ENCODE measurements at places on chromosomes 5 and 9.

DNA sequence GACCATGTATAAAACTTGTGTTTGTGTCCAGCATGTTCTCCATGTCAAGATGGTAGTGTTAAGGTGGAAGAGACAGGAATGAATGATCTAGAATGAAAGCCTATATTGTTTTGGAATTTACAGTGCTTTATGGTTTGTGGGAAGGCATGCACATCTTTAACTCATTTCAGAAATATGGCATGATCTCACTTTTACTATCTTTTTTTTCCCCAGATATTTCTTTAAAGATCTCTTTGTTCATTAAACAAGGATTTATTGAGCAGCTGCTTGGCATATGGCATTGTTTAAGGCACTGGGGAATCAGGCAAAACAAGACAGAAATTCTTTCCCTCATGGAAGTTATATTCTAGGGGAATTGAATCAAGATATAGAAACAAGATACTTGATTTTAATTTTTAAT is 51.7 kb downstream of the SLC12A2 start:
- no peak for DNase-seq

DNA sequence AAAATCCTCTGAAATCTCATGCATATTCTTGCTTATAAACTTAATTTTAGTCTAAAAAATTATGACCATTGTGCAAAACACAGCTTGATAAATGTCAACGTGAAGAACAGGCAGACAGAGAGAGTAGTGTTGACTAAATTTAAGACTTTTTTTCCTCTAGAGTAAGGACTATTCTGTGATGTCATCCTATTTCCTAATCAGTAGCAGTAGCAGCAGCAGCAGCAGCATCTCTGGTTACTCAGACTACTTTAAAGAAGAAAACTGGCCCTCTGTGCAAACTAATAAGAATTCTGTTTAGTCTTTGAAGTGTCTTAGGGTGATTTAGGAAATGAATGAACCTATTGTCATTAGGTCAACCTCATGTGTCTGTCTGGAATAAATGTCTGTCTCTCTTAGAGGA is 403.0 kb downstream of the HINT1 start:
- DNase-seq = no peak

- DNase-seq = no peak
Observed at GRCh38 chr5:1502046-1502736, 21.6 kb downstream of the LPCAT1 start.

DNA sequence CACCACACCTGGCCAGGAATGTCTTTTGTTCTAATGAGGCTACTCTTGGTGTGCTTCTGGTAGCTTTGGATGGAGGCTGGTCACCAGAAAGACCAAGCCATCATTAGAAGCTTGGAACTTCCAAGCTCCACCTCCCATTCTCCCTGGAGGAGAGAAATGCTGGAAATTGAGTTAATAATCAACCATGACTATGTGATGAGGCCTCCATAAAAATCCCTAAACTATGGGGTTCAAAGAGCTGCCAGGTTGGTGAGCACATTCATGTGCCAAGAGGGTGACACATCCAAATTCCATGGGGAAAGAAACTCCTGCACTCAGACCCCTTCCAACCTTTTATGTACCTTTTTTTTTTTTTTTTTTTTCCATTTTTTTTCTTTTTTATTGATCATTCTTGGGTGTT is 105.5 kb upstream of the SPATA31C2 start:
- no peak for DNase-seq

GRCh38 chr9:21684831-21685362 is 117.5 kb upstream of the MTAP start:
- no peak for DNase-seq

DNA sequence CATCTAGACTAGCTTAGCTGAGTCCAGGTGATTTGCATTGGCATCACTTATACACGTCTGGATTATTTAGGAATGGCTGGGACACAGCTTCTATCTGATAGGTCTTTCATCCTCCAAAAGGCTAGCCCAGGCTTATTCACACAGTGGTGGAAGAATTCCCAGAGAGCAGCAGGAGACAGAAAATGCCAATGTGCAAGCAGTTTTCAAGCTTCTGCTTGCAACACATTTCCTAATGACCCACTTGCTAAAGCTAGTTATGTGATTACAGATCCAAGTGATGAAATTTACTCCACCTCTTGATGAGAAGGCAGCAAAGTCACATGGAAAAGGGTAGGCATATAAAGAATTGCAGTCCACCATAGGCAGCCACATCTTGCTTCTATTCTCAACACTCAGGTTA is 44.2 kb upstream of the MAST4 start:
- DNase-seq = no peak

GRCh38 chr9:95938724-95939123 is 63.2 kb downstream of the ERCC6L2 start:
- DNase-seq = no peak

DNA sequence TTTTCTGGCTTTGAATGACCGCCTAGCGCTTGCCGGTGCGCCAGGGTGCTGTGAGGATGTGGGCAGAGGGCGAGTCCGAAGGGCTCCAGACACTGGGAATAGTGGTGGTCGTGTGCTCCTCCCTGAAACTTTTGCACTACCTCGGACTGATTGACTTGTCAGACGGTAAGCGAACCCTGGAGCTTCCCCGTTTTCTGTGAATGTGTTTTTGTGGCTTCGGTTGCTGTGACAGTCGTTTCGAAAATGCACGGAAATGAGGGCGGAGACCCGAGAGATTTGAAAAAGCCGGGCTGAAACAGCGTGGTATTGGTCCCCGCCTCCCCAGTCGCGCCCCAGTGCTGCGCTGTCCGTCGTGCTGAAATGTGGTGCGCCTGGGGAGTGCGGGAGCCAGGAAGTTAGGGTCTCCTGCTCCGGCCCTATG is 102.5 kb upstream of the GABRP start:
- no peak for DNase-seq

DNA sequence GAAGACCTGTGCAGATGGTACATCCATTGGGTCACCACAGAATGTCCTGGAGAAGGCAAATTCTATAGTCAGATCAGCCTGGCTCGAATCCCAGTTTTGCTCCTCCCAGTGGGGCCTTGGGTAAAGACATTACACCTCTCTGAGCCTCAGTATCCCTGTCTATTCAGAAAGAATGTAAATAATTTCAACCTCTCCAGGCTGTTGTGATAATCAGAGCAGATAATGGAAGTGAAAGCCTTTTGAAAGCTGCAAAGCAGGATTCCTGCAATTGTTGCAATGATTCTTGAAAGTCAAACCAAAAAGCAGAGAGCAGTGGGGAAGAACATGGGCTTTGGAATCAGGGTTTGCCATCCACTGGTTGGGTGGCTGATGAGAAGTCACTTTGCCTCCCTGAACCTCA is 63.2 kb downstream of the LHX2 start:
- DNase-seq = no peak

DNA sequence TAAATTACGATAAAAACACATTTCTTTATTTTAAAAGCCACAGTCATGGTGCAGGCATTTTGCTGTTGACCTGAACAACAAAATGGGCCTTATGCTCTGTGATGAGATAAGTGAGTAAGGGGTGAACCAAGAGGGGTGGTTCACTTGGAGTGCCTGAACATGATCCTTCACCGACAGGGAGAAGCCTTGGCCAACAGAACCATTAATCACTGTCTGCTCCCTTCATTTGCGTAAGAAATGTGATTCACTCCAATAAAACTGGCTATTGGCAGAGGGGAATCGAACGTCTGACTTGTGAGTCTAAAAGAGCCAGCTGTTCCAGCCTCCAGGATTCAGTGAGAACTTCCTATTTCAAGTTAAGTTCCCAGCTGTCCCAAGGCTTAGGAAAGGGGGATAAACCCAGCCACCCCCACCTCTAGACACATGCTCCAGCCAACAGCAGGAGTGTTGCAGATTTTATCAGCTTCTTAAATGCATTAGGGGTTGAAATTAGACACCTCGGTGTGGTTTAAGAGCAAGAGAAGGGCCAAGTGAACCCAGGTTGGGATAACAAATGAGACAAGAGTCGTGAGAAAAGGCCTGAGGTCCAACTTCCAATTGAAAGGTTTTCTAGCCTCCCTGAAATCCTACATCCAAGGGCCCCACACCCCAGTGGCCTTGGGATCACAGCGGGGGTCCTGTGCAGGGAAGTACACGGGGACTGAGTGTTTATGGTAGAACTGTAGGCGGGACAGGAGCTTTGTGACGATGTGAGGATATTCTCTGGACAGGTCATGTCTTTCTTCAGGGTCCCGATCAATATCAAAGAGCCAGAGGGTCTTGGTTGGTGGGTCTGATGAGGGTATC is 131.4 kb upstream of the LHFPL2 start:
- DNase-seq = peak; percentile 10

- no peak for DNase-seq
Observed at GRCh38 chr5:157729858-157730257, 1.4 kb upstream of the THG1L start.

- DNase-seq = no peak
Observed at GRCh38 chr5:174396541-174396940, 327.8 kb upstream of the MSX2 start.

DNA sequence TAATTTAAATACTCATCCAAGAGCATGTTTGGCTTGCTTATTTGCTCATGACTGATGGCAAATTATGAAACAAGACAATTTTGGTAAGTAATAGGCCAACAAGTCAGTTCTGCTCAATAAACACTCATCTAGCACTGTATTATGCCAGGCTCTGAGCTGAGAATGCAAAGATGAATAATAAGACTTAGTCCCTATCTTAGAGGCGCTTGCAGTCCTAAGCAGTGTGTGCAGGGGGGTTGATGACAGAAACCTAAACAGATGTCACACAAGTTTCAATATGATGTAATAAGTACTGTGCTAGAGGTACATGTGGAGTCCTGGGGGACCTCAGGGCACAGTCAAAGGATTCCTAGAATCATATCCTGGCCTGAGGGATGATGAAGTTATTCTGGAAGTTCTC is 287.6 kb upstream of the ADRA1B start:
- no peak for DNase-seq

GRCh38 chr9:73775757-73776156 is 624.1 kb downstream of the ANXA1 start:
- no peak for DNase-seq

DNA sequence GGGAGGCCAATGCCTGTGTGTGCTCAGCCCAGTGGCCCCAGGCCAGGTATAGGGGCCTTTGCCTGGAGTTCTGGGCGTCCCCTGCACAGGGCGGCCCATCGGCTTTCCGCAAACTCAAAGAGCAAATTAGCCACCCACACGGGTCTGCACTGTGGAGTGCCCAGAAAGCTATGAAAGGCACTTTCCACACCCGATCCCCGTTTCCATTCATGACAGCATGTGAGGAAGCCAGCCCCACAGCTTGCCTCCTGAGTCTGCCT is 5.2 kb downstream of the DBH start:
- DNase-seq = no peak

GRCh38 chr5:32964261-32964660 is 253.1 kb downstream of the NPR3 start:
- no peak for DNase-seq

- no peak for DNase-seq
Observed at GRCh38 chr5:1471997-1472963, 27.0 kb upstream of the SLC6A3 start.

GRCh38 chr5:87127426-87127825 is 140.3 kb upstream of the RASA1 start:
- no peak for DNase-seq

GRCh38 chr5:18526792-18527405 is 892.6 kb downstream of the TAF11L14 start:
- no peak for DNase-seq

DNA sequence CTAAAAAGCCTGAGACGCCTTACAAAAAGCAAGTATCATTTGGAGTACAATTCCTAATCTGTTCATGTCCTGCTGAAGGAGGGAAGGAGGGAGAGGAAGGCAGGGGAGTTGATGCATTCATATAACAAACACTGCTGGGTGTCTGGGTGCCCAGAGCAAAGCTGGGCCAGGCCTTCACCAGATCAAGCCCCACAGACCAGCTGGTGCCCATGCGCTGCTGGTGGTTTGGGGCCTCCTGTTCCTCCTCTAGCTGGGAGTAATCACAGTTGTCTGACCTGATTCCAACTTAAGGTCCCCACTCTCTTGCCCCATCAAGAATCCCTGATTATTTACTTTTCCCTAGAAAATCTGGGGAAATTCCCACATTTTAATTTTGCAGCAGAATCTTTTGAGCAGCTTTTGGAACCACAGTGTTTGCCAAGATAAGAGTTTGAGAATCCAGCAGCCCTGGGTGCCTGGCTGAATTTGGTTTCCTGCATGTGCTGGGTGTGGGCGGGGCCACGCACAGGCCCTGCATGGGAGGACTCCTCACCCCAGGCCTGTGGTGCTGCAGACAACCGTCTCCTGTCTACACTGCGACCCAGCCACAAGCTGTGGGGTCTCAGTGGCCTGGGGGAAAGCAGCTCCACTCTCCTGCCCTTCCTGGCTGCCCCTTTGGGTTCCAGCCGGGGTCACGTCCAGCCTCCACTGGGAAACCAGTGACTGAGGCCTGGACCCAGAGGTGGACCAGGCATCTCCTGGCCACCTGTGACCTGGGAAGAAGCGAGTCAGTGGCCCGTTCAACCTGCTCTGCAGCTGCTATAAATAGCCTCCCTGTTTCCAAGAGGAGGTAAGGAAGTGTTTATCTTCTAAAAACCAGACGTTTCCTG is 47.5 kb downstream of the NEURL1B start:
- no peak for DNase-seq

- DNase-seq = no peak
Observed at GRCh38 chr5:154722936-154723335, 32.2 kb upstream of the LARP1 start.

- no peak for DNase-seq
Observed at GRCh38 chr5:155023320-155023719, 9.8 kb downstream of the KIF4B start.

DNA sequence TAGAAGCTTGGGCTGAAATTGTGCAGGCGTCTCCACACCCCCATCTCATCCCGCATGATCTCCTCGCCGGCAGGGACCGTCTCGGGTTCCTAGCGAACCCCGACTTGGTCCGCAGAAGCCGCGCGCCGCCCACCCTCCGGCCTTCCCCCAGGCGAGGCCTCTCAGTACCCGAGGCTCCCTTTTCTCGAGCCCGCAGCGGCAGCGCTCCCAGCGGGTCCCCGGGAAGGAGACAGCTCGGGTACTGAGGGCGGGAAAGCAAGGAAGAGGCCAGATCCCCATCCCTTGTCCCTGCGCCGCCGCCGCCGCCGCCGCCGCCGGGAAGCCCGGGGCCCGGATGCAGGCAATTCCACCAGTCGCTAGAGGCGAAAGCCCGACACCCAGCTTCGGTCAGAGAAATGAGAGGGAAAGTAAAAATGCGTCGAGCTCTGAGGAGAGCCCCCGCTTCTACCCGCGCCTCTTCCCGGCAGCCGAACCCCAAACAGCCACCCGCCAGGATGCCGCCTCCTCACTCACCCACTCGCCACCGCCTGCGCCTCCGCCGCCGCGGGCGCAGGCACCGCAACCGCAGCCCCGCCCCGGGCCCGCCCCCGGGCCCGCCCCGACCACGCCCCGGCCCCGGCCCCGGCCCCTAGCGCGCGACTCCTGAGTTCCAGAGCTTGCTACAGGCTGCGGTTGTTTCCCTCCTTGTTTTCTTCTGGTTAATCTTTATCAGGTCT is at the start of gene C9orf72:
C9orf72 (minus strand) TSS at position 564 of the 716 bp plus-strand sequence. CDS start 6,361 bp downstream, outside the sequence.
- peak; percentile 37 for DNase-seq

GRCh38 chr9:117091529-117091928 is 323.3 kb downstream of the ASTN2 start:
- DNase-seq = no peak

- no peak for DNase-seq
Observed at GRCh38 chr5:180775624-180776023, 27.0 kb downstream of the MGAT1 start.

GRCh38 chr9:21852754-21853153 is 50.3 kb downstream of the MTAP start:
- DNase-seq = no peak

- no peak for DNase-seq
Observed at GRCh38 chr9:116800074-116800473, 113.0 kb downstream of the TRIM32 start.

GRCh38 chr9:120910643-120911042 is 16.0 kb downstream of the TRAF1 start:
- no peak for DNase-seq
